ENCODE measurements at places on chromosomes 13 and 19.

DNA sequence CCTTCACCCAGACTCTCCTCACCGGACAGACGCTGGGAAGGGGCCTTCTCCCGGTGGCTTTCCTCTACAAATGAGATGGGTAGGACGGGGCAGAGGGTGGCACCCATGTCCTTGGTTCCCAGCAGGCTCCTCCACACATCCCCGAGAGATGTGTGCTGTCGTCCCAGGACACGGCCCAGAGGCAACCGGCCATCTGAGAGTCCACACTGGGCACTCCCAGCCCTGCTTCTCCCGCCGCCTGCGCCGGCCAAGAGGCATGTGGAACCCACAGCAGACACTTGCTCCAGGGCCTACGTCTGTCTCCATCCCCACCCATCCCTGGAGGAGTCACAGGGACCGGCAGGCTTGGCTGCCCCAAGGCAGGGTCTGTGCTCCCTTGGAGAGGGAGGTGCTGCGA, 179.9 kb downstream of the KDM4B start:
- DNase-seq: no peak

GRCh38 chr13:102233566-102234208, 168.2 kb downstream of the FGF14 start:
- DNase-seq: no peak

DNA sequence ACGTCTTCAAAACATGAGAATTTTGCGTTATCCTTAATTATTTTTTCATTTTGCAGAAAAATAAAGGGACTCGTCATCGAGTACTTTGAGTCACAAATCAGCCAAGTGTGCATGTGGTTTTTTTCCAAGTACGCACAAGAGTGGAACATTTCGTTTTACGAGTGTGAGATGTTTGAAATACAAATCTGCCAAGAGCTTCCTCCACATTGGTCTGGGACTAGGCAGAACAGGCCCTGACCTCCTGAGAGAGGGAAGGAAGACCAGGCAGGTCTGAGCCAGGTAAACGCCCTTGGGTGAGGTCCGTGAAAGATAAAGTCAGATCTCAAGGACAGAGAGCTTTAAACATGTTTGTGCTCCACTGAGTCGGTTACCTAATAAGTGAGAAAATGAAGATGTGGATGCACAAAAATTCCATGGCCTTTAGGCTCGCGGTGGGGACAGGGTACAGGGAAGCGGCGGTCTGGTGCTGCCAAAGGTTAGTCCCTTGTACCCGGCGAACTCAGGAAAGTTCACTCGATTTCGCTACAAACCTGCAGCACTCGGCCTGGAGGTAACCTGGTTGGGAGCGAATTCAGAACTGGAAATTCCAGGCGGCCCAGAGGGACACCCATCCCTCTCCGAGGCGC, 473 bp upstream of the ITM2B start:
- no peak for DNase-seq

DNA sequence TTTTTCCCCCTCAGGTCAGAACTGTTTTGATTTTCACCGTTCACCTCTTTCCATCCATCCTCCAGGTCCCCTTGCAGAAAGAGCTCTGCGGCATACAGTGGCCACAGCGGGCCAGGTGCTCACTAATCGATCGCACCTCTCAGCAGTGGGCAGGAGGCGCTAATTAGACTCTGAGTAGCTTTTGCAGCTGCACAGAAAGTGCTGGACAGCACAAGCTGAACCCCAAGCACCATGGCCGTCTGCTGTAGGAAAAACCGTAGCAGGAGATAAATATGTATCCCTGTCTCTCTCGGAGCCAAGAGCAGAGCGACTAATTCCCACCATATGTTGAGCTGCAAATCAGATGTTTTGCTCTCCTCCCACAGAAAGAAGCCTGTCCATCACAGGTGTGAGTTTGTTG, 54.4 kb downstream of the PEX11G start:
- no peak for DNase-seq

DNA sequence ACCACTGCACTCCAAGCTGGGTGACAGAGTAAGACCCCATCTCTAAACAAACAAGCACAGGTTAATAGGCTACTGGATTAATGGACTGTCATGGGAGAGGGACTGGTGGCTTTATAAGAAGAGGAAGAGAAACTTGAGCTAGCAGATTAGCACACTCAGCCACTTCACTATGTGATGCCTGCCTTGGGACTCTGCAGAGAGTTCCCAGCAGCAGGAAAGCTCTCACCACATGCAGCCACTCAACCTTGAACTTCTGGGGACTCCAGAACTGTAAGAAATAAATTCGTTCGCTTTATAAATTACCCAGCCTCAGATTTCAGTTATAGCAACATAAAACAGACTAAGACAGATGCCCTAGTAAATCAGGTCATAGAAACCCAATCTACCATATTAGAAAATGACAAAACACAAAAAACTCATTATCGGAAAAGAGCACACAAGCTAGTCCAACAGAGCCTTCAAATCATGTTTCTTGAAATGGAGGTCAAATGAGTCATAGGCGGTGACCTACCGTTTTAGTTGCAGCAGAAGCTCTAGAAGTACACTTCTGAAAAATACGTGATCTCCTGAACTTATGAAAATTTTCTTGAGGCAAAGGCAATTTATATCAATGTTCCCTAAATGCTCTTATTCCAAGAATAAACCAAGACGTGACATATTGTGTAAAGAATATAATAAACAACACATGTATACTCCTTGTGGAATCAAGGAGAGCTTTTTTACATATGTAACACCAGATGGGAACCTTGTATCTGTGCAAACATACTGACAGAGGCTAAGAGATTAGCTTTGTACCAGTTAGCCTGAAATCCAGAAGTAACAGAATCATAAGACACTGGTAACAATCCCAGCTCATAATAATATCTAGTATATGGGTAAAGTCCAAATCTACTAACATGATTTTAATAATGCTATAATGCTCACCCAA, 340.9 kb upstream of the SGCG start:
- DNase-seq: no peak

- no peak for DNase-seq
These were observed 1.7 kb downstream of the B3GNT8 start for GRCh38 chr19:41425174-41426115.

- DNase-seq: peak; percentile 63
These were observed 1.8 kb upstream of the SPRY2 start for GRCh38 chr13:80342471-80343371.

DNA sequence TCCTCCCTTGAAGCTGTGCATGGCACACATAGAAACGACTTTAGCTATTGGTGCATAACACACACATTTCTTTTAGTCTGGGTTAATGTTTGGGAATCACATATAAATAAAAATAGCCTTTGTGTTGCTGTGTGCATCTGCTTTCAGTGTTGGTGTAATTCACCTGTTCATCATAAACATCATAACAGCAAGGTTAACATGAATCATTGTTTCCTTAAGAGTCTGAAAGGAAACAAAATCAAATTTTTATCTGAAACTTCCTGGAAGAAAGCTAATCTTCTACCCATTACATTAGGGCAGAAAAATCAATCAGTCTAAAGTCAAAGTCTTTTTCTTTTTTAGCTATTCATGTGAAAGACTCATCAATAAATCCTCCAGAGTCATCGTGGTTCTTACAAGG, 35.0 kb upstream of the TNFSF11 start:
- no peak for DNase-seq

GRCh38 chr19:611481-611868, 21.8 kb downstream of the HCN2 start:
- DNase-seq: no peak

DNA sequence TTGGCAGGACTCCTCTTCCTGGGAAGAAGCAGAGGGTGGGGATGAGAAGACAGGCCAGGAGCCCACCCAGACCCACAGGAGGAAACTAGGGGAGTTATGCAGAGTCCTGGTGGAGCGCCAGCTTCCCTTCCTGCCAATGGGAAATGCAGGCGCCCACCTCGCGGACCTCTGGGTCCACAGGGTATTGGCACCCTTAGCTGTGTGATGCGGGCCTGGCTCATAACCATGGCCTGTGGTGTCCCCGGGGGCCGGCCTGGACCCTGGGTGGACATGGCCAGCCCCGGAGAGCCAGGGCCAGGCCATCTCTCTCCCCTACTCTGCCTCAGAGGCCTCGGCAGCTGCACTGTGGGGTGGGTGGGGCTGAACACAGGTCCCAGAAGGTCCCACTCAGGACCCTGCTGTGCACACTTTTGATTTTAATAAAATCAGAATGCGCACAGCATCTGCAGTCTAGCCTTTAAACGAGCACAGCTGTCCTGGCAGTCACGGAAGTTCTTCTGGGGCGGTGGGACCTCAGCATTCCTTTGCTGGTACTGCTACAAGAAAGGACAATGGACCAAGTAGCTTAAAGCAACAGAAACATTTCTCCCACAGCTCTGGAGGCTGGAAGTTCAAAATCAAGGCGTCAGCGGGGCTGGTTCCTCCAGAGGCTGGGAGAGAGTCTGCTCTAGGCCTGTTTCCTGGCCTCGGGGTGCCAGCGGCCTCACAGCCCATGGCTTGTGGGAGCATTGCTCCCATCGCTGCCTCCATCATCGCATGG, 1.8 kb downstream of the F10 start:
- no peak for DNase-seq

GRCh38 chr13:23608701-23609413, 38.6 kb downstream of the TNFRSF19 start:
- DNase-seq: no peak

GRCh38 chr13:113001241-113002140, 32.5 kb downstream of the MCF2L start:
- peak; percentile 22 for DNase-seq

DNA sequence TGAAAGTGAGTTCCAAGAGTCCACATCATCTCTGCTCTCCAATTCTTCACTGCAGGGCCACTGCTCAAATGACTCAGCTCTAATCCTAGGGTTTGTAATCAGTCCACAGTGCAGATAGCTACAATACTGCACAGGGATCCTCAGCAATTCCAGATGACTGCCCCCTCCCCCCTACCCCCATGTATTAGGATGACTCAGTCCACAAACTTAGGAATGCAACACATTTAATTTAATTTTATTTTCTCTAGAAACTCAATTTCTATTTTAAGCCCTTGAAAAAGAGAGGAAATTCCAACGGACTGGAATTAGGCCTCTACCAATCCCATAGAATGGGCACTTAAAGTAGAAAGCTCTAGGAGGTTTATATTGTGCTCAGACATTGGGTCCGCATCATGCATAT, 173.8 kb upstream of the SOX21 start:
- DNase-seq: no peak

GRCh38 chr13:50208826-50209335, 193.6 kb downstream of the KCNRG start:
- DNase-seq: peak; percentile 21

GRCh38 chr19:584240-585001, 5.3 kb upstream of the HCN2 start:
- peak; percentile 54 for DNase-seq

GRCh38 chr19:46714444-46715106, 2.3 kb downstream of the PRKD2 start:
- no peak for DNase-seq
